Adrenal gland (tissue), 19 donors: ENCODE measurements at places on chromosomes 3 and 15. TPM values are rescaled to one million over a fixed set of nuclear protein-coding genes. Genes with fewer than 3 reads are reported as not detected.

DNA sequence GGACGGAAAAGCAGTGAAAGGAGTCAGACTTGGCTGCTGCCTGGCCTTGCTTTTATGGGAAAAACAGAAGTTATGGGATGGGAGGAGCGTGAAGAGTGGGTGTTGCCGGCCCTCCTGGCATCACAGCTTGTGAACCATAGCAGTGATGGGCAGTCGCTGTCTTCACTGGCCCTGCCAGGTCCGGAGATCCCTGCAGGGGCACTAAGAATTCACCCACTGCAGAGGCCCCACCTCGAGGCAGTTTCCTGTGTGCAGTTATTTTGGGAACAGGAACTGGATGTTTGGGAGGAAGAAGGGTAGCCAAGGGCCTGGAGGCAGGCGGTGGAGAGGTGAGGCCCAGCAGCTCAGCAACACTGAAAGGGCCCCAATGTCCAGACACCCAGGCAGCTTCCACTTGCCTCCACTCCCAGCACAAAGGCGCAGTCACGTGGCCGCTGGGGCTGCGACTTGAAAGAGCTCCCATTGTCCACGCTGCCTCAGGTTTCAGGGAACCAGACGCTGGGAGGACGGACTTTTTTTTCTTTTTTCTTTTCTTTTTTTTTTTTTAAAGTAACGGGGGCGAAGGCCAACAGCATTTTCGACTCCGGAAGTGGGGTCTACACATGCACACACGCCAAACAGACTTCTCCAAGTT, 255.6 kb downstream of the ZNF621 start:
- no peaks in the 10 kb centered on the region for H3K27me3 ChIP-seq
- H3K27ac ChIP-seq = peak overlapping the region; percentile 84
- peak; percentile 38 for DNase-seq
- H3K4me3 ChIP-seq = no peak overlapping the region
- no peaks in the 10 kb centered on the region for H3K36me3 ChIP-seq
- H3K4me1 ChIP-seq = no peaks in the 10 kb centered on the region

The CNTN6 gene
- 8.0 TPM for total RNA-seq

The FOXL2 gene
- 11.2 TPM for total RNA-seq

The LYZL4 gene
- total RNA-seq = not detected

GRCh38 chr15:67805666-67806516, 19.4 kb upstream of the SKOR1 start:
- no peaks in the 10 kb centered on the region for H3K36me3 ChIP-seq
- no peak overlapping the region for H3K4me3 ChIP-seq
- no peaks in the 10 kb centered on the region for H3K27me3 ChIP-seq

GRCh38 chr3:10516544-10517452, 11.4 kb upstream of the ATP2B2 start:
- no peak for DNase-seq
- no peak overlapping the region for H3K4me3 ChIP-seq
- no peaks in the 10 kb centered on the region for H3K36me3 ChIP-seq
- no peak overlapping the region for H3K27ac ChIP-seq
- no peaks in the 10 kb centered on the region for H3K27me3 ChIP-seq

GRCh38 chr15:77025083-77025901, 30.4 kb downstream of the PSTPIP1 start:
- H3K36me3 ChIP-seq = no peaks in the 10 kb centered on the region
- H3K27ac ChIP-seq = no peak overlapping the region
- no peaks in the 10 kb centered on the region for H3K27me3 ChIP-seq
- H3K4me1 ChIP-seq = peaks cover 5% of the 10 kb centered on the region

- no peak for DNase-seq
- no peaks in the 10 kb centered on the region for H3K36me3 ChIP-seq
- no peak overlapping the region for H3K4me3 ChIP-seq
- no peaks in the 10 kb centered on the region for H3K27me3 ChIP-seq
- peaks cover 68% of the 10 kb centered on the region for H3K4me1 ChIP-seq
These were observed 4.2 kb downstream of the MAPKBP1 start for GRCh38 chr15:41778521-41778920.

DNA sequence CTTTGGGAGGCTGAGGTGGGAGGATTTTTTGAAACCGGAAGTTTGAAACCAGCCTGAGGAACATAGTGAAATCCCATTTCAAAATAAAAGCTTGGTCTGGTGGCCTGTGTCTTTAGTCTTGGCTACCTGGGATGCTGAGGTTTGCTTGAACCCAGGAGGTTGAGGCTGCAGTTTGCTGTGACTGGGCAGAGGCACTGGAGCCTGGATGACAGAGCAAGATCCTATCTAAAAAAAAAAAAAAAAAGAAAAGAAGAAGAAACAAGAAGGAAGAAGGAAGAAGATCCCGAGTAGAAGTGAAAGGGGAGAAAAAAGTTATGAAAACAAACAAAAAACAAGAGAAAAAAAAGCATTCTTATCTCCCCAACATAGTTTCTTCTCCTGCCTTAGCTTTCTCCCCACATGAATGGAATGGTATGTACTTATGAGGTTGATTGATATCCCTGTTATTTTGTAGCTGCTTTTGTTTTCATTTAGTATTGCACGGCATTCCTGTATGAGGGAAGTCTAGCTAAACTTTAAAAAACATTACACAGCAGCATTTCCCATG, 42.4 kb downstream of the TMEM40 start:
- no peak overlapping the region for H3K4me3 ChIP-seq
- DNase-seq = no peak
- H3K36me3 ChIP-seq = no peaks in the 10 kb centered on the region
- H3K27me3 ChIP-seq = no peaks in the 10 kb centered on the region
- no peak overlapping the region for H3K27ac ChIP-seq
- H3K4me1 ChIP-seq = no peaks in the 10 kb centered on the region

The PATL2 gene
- 2.5 TPM for total RNA-seq

The TP63 gene
- total RNA-seq = 0.14 TPM

The PPARG gene
- 5.6 TPM for total RNA-seq

- H3K4me3 ChIP-seq = no peak overlapping the region
- no peak for DNase-seq
- H3K36me3 ChIP-seq = no peaks in the 10 kb centered on the region
- H3K4me1 ChIP-seq = no peaks in the 10 kb centered on the region
- H3K27ac ChIP-seq = no peak overlapping the region
- H3K27me3 ChIP-seq = no peaks in the 10 kb centered on the region
These were observed 80.3 kb downstream of the STAG1 start for GRCh38 chr3:136671921-136672320.

The RBPMS2 gene
- 0.39 TPM for total RNA-seq

- H3K27ac ChIP-seq = no peak overlapping the region
- DNase-seq = no peak
- H3K4me1 ChIP-seq = no peaks in the 10 kb centered on the region
- H3K27me3 ChIP-seq = no peaks in the 10 kb centered on the region
These were observed 126.6 kb upstream of the ADAMTS9 start for GRCh38 chr3:64814351-64814750.

- peak; percentile 63 for DNase-seq
- H3K4me3 ChIP-seq = no peak overlapping the region
- H3K4me1 ChIP-seq = peaks cover 3% of the 10 kb centered on the region
- H3K27ac ChIP-seq = no peak overlapping the region
These were observed 35.2 kb upstream of the GREM1 start for GRCh38 chr15:32682569-32682968.

The ZNF662 gene
- total RNA-seq = 5.7 TPM

The HDAC11 gene
- 18.5 TPM for total RNA-seq

- H3K4me1 ChIP-seq = no peaks in the 10 kb centered on the region
- H3K27ac ChIP-seq = no peak overlapping the region
- DNase-seq = no peak
- no peaks in the 10 kb centered on the region for H3K36me3 ChIP-seq
- H3K27me3 ChIP-seq = no peaks in the 10 kb centered on the region
- H3K4me3 ChIP-seq = peak overlapping the region; percentile 48
These were observed 116.2 kb upstream of the HACD2 start for GRCh38 chr3:123700791-123701722.

The FANCD2OS gene
- total RNA-seq = not detected

DNA sequence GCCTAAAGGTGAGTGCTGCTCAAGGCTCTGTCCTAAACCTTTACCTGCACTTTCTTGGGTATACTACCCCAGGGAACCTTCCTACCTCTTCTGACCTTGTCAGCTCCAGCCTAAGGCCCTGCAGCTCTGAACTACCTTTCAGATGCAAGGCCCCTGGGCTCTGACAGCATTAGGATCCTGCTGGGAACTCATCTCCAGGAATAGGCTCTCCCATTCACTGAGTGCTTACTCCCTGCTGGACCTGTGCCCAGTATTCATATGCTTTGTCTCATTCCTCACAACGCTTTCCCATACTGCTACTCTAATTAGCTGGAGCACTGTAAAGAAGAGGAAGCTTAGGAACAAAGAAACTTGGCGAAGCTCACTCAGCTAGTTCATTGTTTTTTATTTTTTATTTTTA, 53.8 kb upstream of the RAB6B start:
- no peak overlapping the region for H3K27ac ChIP-seq
- DNase-seq = no peak
- no peaks in the 10 kb centered on the region for H3K4me1 ChIP-seq
- H3K27me3 ChIP-seq = no peaks in the 10 kb centered on the region
- no peaks in the 10 kb centered on the region for H3K36me3 ChIP-seq
- no peak overlapping the region for H3K4me3 ChIP-seq

DNA sequence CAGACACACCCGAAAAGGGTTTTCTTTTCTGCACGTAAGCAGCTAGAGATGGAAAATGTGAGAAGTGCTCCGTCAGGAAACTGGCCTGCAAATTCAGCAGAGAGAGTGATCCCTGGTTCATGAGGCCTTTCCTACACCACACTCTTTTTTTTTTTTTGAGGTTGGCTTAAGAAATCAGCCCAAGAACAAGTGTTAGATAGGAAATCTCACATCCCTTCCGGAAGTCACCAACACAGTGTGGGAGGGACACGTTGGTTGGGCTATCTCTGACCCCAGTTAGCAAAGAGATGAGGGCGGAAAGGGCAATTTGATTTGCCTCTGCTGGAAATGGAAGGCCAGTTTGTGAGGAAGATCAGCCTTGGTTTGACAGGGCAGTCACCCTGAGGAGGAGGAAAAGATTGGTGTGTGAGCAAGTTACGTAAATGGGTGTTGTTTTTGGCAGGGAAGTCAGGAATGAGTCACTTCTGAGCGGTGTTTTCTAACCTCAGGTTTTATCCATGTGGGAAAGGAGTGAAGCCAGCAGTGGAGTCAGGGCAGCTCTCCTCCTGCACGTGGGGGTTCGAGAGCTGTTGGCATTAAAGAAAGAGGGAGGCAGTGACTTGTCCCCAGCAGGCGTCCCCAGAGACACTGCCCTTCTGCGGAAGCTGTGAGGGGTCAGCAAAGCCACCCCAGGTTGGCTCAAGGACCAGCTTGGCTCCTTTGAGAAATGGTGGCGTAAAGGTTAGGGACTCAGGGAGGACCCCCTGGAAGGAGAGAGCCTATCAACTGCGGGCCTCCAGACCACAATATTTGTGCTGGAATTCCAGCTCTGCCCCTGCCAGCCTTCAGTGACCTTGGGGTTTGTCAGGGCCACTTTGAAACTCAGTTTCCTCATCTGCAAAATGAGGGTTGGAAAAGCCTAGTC, 237.6 kb upstream of the BHLHE40 start:
- peak; percentile 90 for DNase-seq
- no peaks in the 10 kb centered on the region for H3K27me3 ChIP-seq
- no peaks in the 10 kb centered on the region for H3K36me3 ChIP-seq
- no peak overlapping the region for H3K4me3 ChIP-seq
- peaks cover 13% of the 10 kb centered on the region for H3K4me1 ChIP-seq

GRCh38 chr3:130956281-130956680, 62.4 kb downstream of the ATP2C1 start:
- no peak overlapping the region for H3K27ac ChIP-seq
- no peaks in the 10 kb centered on the region for H3K4me1 ChIP-seq
- no peaks in the 10 kb centered on the region for H3K27me3 ChIP-seq
- DNase-seq = no peak
- H3K4me3 ChIP-seq = no peak overlapping the region
- peaks cover 23% of the 10 kb centered on the region for H3K36me3 ChIP-seq

- no peaks in the 10 kb centered on the region for H3K27me3 ChIP-seq
These were observed 9.8 kb downstream of the APBA2 start for GRCh38 chr15:28895566-28895965.
